ENCODE measurements at places on chromosomes 3 and 15.
A peak's percentile ranks its signal among the peaks of the same experiment; 100 is the strongest.

DNA sequence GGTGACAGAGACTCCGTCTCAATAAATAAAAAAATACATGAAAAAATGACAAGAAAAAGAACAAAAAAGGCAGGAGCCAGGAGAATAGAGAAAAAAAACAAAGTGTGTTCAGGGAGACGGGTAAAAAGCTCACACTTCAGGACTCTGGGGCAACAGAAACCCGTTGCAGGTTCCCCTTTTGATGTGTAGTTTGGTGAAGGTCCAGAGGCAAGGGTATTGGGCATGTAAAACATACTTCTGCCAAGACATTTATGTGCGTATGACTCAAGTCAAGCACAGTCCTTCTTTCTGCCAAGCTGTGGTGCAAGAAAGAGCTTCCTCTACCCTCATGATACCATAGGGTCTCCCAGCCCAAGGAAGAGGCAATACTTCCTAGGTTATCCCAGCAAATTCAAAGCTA, 33.4 kb upstream of the STRIT1 start:
- no peak for DNase-seq

DNA sequence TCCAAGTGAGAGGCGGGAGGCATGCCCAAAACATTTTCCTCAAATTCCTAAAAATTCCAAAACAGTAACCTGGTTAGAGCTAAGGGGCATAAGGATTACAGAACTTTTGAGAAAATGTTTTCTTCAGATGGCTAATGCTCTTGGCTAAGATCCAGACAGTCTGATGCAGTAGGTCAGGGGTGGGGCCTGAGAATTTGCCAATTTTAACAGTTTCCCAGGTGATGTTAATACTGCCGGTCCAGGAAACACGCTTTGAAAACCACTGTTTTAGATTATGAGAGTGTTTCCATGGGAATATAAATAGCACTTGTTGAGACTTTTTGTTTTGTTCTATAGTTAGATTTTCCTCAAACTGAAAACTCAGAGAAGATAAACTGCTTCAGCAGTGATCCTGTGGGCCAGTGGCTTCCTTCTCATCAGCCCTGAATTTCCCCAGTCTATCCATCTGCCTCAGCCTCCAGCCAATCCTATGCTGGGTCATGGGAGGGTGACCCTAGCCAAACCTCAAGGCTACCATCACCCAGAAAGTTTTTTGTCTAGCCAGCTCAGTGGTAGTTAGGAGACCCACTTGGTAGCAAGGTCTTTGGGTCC, 71.6 kb upstream of the ACP3 start:
- no peak for DNase-seq

DNA sequence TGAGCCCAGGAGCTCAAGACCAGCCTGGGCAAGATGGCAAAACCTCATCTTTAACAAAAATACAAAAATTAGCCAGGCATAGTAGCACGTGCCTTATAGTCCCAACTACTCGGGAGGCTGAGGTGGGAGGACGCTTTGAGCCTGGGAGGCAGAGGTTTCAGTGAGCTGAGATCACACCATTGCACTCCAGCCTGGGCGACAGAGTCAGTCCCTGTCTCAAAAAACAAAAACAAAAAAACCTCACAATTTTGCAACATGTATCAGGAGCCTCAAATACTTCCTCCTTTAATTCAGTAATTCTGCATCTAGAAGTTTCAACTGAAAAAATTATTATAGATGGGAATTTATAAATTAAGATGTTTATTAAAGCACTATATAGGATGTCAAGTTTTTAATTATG, 1.1 kb downstream of the MRPL47 start:
- no peak for DNase-seq

- DNase-seq = no peak
Measured at GRCh38 chr3:194025951-194026350, 110.0 kb upstream of the HES1 start.

DNA sequence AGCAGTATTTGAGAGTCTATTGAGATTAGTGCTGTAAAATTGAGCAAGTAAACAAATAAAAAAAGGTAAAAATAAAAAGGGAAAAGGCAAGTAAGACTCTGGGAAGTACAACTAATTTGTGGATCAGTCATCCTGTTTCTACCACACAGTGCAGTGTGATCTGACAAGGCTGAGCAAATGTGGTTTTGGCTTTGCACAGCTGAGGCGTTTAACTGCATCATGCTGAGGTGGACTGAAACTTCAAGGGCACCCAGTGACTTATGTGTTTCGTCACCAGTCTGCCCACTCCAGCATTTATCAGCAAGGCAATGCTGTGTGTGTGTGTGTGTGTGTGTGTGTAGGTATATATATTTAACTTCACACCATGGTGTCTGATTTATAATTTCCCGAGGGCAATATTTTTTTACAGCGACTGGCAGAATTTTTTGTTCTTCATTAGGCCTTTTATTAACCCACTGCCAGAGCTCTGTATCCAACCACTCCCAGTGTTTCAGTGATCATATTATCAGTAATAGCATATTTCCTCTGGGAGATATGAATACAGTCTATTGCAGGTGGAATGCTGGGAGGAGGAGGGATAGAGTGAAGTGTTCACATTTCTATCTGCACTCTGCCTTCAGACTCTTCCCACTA, 131.5 kb upstream of the SATB1 start:
- peak; percentile 67 for DNase-seq

- DNase-seq = no peak
Measured at GRCh38 chr3:149509526-149509925, 35.0 kb downstream of the TM4SF4 start.

DNA sequence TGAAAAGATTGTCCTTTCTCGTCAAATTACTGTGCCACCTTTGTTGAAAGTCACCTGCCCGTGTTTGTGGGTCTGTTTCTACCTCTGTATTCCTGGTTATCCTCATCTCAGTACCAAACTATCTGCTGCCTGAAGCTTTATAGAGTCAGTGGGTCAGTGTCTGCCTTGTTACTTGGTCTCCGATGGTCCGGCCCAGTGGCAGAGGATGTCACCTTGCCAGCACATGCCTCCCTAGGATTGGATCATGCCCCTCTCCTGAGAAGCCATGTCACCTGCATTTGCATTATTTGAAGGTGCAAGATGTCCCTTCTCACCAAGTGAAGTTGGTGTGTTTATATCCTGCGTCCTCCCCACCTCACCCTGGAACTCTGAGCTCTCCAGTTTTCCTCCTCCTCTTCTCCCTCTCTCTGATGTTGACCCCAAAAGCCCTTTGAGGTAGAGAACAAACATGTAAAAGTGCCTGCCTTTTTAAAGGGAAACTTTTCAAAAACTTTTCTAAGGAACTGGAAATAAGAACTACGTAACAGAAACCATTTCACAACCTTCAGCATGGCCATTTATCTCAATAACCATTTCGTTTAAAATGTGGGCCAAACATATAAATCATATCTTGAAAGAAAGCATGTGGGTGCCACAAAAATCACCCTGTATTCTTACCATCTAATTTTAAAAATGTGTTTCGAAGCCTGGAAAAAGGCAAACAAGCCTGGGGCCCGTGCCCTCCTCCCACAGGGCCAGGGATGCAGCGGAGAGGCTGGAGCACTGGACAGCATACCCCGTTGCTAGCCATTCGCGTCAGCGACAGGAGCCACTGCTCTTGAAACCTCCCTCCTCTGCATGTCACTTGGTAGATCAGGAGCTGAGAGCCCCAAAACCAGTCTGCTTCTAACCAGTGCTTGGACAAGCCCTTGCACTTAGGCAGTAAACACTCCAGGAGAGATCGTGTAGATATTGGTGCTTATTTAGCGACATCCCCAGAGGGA, 102.1 kb downstream of the VGLL4 start:
- no peak for DNase-seq

GRCh38 chr3:75272691-75273090, 391.4 kb upstream of the FRG2C start:
- DNase-seq = peak; percentile 55

- DNase-seq = no peak
Measured at GRCh38 chr15:27784107-27784506, 315.0 kb downstream of the OCA2 start.

- peak; percentile 76 for DNase-seq
Measured at GRCh38 chr3:183489455-183490210, 61.2 kb upstream of the MCF2L2 start.

DNA sequence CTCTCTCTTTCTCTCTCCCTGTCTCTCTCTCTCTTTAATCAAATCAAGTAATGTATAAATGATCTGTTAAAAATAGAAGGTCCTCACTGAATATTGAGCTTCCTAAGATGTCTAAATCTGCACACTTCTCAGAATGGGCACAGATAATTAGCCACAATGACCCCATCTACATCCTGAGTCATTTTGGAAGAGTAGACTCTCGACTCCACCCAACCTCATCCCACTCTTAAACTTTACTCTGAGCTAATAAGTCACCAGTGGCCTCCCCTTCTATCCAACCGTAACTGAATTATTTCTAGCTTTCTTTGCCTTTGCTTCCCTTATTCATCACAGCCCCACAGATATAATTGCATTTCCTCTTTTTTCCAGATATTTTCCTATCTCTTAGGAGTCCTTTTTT, 326.5 kb upstream of the ZNF717 start:
- DNase-seq = no peak

GRCh38 chr15:52252781-52253180, 42.8 kb downstream of the MYO5C start:
- DNase-seq = no peak

- peak; percentile 42 for DNase-seq
Measured at GRCh38 chr3:17078926-17079465, 194.2 kb downstream of the PLCL2 start.

DNA sequence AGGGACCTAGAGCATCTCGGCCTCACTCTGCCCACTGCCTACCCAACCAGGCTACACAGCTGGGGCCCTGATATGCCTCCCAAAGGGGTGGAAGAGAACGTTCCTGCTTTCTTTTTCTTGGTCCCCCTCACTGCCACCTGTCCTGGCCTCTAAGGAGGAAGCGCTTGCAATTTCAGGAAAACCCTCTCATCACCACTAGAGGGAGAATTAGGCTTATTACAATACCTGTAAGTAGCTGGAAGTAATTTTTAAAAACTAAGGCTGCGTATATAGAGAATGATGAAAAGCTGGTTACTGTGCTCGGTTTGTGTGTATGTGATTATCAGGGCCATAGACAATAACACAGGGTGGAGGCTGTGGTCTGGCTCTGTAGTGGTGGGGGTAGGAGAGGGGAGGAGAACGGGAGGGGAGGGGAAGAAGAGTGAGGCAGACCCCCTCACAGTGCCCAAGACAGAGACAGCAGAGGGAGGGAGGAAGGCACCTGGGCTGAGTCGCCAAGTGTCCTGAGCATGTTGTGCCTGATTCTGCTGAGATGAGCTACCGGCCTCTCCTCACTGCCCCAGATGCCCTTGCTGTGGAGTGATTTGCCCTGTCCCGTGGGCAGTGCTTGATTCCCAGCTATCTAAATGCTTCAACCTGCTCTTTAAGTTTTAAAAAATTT, 3.3 kb downstream of the GABRG3 start:
- no peak for DNase-seq

DNA sequence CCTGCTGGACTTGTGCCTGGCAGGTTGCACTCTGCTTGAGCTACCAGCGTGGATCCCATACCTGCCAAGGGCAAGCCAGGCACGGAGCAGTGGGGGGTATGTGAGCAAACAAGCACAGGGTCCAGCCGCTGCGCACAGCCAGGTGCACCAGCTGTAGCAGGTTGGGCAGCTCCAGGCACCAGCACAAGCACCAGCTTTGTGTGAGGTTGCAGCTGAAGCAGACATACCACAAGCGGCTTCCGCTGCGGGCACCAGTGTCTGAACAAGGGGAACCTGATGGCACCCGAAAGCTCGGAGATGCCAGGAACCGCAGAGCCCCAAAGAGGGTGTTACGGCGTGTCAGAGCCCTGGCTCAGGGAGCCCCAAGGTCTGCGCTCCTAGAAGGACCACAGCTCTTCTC, 472.7 kb upstream of the ARL6 start:
- no peak for DNase-seq

DNA sequence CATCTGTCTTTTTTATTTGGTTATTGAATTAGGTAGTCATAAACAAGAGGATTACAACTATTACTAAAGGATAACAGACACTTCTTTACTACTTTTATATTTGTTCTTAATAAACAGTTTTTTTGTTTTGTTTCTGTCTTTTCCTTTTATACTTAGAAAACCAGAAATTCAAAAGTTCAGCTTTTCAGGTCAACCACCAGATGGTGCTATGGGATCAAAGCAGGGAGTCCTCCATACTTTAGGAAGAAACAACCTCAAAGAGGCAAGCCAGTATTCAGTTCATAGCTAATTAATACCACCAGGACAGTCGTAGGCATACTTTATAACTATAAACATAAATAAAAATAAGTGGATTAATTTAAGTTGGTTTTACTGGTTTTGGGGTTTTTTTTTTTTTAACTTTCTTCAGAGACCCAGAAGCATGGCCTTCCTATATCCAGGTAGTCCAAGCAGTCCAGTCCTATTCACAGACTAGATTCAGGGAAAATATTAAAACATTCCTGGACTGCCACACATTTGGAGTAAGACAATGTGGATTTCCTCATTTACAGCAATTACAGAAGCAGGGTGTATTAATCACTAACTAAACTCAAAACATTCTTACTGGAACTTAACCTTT, 16.0 kb upstream of the EID1 start:
- DNase-seq = no peak

DNA sequence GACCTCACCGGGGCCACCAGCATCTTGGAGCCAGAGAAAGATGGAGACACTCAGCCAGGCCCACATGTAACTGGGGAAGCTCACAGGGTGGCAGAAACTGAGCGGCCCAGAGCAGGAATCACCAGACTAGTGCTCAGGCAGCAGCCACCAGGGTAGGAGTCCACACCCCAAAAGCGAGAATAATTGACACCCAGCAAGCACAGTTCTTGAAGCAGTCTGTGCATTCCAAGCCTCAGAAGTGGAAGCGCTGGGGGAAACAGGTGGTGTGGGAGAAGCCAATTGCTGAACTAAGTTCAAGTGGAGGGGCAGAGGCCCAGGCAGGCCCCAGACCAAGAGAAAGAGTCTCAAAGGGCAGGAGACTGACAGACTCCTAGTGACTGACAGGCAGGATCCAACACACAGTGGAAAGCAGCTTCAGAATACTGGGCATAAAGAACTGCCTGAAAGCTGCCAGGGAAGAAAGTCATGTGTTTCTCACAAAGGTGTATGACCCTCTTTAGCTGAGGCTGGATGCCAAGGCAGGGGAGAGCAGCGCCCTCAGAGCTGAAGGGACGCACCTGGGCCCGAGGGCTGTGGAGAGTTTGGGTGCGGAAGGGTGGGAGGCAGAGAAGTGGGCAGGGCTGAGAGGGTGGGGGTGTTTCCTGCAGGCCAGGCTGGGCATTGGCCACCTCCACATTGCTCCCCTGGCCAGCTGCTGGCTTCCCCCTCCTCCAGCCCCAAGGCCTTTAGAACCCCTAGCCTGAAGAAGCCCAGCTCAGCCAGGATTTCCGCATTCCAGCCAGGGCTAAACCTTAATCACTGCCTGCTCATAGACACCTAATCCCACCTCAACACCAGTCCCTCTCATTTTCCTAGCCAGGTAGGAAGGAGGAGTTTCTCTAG, 7.7 kb downstream of the NT5DC2 start:
- DNase-seq = no peak

GRCh38 chr3:106643684-106644161, 733.5 kb upstream of the CCDC54 start:
- no peak for DNase-seq

DNA sequence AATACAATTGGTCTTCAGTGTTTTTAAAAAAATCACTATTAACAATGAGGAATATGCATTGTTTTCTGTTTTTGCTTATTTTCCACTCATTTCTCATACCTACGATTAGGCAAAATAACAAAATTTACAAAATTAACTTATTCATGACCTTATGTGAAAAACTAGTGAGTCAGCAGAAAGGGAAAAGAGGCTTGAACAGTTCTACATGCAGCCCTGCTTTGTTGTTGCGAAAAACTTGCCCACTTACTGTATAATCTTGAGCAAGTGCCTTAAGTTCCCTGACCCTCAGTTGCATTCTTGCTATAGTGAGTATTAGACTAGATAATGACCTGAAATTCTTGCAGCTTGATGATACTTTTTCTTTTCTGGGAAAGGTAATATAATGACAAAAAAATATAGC, 551.1 kb upstream of the BCHE start:
- DNase-seq = no peak

GRCh38 chr3:24793896-24794295, 299.2 kb upstream of the THRB start:
- no peak for DNase-seq
